ENCODE measurements at places on chromosomes 3 and 15.

GRCh38 chr3:69490235-69490634 is 104.3 kb upstream of the FRMD4B start:
- no peak for DNase-seq

DNA sequence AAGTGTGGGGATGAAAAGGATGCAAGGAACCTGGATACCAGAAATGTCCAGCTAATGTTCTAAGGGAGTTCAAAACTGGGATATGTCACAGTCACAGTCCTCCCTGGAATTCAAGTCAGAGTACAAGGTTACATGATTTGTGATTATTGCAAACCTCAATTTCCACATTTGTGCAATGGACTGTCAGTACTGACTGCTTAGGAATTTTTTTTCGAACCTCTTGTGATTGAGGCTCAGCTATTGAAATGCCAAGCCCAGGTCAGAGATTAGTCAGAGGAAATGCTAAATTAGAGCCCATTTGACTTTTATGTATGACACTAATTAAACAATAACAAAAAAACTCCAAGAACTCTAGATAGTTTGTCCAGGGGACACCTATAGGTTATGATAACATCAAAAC is 210.2 kb downstream of the THSD4 start:
- no peak for DNase-seq

GRCh38 chr3:138186221-138186620 is 880 bp upstream of the ARMC8 start:
- DNase-seq = no peak

DNA sequence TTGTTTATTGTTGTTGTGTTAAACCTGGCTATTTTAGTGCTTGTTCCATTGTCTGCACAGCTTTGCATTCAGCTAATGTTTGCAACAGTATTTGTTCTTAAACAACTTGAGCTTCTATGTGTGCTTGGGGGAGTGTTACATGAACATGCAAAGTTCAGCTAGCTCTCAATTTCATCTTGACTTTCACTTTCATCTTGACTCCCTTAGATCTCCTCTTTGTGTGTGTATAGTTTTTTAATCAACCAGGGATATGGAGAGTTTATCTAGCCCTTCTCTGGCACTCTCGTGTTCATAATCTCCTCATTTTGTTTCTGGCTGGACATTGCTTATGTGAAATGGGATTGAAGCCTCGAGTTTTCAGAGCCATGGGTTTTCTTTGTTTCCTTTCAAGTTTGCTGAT is 212.4 kb upstream of the ZBTB20 start:
- no peak for DNase-seq

- DNase-seq = no peak
Measured at GRCh38 chr3:195450731-195451229, 8.0 kb upstream of the ACAP2 start.

DNA sequence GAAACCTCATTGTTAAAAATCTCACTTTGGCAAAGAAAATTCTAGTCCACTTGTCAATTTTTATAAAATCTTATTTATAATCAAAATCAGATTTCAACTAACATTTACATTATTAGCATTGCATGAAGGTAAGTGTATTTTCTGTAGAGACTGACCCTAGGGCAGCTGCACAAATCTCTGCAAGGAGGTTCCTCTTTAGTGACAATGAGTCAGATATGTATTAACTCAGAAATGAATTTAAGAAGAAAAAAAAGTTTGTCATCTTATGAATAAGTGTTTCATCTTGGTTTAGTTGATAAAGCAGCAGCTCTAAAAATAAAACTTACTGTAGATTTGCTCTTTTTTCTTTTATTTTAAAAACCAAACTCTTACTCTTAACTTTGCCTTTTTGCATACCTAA is 9.0 kb upstream of the GNB4 start:
- no peak for DNase-seq

- DNase-seq = no peak
Measured at GRCh38 chr3:185940951-185941350, 3.1 kb upstream of the TRA2B start.

DNA sequence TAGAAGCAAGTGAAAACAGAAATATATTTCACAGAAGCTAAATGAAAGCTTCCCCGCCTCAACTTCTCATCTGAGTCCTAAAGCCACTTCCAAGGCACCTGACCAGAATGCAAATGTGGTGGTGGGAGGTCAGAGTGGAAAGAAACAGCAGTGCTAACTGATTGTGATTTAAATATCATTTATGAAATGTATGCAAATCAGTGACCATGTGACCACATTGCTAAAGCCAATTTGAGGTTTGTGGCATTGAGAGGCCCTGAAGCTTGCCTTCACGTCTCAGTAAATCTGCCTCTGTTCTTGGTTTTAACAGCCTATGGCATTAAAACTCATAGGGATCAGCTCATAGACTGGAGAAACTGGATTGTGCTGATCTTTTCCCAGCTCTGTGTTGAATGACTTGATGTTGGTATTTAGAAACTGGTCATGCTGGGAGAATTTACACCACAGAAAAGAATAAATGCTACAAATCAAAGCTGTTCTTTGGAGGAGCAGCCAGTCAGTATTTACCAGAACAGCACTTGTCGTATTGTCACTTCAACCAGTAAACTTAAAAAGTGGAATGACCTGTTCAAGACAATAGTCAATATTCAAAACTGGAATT is 481.4 kb upstream of the ALCAM start:
- no peak for DNase-seq

DNA sequence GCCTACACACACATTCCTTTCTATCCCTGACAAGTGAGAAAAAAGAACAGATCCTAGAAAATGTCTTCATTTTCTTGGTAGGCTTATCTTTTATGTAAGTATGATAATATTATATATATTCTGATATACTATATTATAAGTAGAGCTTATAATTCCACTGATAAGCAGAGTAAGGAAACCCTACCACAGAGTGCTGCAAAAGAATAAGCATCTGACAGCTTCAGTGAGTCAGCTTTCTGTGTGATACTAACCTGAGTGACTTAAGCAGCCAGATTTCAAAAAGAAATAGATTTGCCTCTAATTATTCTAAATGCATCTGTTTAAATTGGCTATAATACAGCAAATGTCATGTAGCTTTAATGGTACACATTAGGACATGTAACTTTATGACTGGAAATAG is 656.0 kb downstream of the MCTP2 start:
- DNase-seq = no peak
